Stimulated activated CD4-positive, alpha-beta T cell treated with anti-CD3 and anti-CD28 coated beads, Interleukin-15, amount 100 ng/mL, for 1 hour (primary cell): ENCODE measurements at places on chromosomes 12 and 14.

DNA sequence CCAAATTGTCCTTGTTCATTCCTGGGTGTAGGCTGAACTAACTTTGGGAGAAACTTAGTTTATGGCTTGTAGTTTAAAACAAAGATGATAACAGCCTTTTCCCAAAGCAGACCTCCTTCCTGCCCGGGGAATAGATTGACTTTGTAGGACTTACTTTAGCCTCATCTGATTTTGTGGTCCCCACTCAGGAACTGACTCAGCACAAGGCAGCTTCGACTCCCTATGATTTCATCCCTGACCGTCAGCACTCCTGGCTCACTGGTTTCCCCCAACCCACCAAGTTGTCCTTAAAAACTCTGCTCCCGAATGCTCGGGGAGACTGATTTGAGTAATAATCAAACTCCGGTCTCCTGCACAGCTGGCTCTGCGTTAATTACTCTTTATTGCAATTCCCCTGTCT lies 40.1 kb upstream of the DDHD1 start:
- DNase-seq: no peak

- no peak for DNase-seq
Measured at GRCh38 chr14:102957222-102957621, 34.8 kb downstream of the AMN start.

GRCh38 chr14:84456946-84457345 lies 1073.0 kb upstream of the FLRT2 start:
- no peak for DNase-seq

DNA sequence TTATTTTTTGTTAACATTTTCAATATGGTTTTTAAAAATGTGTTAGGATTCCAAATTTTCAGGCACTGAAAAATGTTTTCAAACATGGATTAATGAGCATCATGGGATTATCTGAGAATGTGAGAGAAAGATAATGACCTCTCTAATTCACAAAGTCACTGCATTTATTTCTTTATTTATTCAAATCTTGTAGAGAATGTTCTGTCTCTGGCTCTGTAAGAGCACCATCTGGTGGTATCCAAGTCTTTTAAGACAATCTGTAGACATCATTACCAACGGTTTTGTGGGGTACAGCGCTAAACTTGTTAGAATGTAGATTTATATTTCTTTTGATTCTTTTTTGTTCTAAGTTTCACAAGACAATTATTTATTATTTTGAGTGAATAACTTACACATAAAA lies 956.0 kb upstream of the NOVA1 start:
- no peak for DNase-seq

DNA sequence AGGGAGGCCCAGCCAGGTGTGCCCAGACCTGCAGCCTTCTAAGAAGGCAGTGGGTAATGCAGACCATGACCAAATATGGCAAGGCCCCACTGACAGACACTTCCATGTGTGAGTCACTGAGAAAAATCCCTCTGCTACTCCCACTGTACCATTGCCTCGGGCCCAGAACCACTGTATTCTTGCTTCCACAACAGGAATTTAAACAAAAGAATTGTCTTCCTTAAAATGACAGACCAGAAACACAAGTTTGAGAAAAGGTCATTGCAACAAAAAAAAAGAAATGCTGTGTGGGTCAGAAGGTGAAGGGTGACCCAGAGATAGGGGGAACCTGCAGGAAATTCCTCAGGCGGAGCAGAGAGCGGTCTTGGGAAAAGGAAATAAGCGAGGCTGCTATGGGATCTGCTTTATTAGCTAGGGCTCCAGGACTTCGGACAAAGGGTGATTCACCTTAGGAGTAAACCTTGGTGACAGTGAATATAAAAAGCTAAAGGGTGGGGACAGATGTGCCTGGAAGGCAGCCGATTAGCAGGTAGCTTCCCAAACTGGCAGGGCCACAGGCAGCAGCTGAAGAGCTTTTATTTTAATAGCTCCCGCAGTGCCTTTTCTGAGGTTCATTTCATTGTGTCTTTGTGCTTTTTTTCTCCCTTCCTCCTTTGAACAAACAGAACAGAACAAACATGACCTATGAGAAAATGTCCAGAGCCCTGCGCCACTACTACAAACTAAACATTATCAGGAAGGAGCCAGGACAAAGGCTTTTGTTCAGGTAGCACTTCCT lies 185.3 kb upstream of the BCL2L14 start:
- no peak for DNase-seq

DNA sequence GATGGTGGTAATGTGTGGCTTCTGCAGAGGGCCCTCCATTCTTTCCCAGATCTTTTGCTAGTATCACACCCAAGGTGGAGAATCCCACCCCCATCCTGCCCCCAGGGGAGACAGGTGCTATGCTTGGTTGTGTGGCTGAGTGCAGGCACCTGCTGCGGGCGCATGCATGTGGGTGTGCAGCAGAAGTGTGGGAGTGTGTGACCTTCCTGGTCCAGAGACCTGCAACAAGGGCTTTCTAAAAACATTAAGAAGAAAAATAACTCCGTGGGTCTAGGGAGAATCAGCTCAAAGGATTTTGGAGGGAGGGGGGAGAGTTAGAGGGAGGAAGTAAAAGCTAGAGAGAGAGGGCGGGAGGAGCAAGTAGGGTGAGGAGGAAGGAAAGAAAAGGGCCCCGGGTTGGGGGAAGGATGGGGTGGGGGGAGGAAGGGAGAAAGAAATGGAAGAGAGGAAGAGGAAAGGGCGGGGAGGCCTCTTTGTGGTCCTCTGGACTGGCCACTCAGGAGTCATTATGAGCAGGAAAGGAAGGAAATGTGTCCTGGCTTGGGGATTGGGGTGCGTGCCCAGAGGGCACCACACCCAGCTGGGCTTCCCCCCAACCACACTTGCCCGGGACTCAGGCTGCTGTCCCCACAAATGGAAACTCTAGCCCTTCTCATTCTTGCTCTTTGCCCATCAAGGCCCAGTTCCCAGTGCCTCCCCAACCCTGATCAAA lies 3.1 kb upstream of the FIGNL2 start:
- DNase-seq: no peak

DNA sequence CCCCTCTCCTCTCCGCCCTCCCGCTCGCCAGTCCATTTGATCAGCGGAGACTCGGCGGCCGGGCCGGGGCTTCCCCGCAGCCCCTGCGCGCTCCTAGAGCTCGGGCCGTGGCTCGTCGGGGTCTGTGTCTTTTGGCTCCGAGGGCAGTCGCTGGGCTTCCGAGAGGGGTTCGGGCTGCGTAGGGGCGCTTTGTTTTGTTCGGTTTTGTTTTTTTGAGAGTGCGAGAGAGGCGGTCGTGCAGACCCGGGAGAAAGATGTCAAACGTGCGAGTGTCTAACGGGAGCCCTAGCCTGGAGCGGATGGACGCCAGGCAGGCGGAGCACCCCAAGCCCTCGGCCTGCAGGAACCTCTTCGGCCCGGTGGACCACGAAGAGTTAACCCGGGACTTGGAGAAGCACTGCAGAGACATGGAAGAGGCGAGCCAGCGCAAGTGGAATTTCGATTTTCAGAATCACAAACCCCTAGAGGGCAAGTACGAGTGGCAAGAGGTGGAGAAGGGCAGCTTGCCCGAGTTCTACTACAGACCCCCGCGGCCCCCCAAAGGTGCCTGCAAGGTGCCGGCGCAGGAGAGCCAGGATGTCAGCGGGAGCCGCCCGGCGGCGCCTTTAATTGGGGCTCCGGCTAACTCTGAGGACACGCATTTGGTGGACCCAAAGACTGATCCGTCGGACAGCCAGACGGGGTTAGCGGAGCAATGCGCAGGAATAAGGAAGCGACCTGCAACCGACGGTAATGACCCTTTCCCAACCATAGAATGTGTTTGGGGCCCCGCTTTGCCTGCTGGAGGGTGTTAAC lies 615 bp downstream of the CDKN1B start:
- DNase-seq: no peak
